ENCODE measurements at places on chromosomes 2 and 18.

- peaks cover 18% of the 10 kb centered on the region for H3K36me3 ChIP-seq
- H3K4me3 ChIP-seq: no peak overlapping the region
- H3K27me3 ChIP-seq: no peaks in the 10 kb centered on the region
- H3K4me1 ChIP-seq: peaks cover 27% of the 10 kb centered on the region
Observed at GRCh38 chr2:201203916-201204654, 21.1 kb downstream of the CASP10 start.

- H3K4me1 ChIP-seq: peaks cover 6% of the 10 kb centered on the region
- no peak overlapping the region for H3K4me3 ChIP-seq
- ATAC-seq: no peak
- H3K27ac ChIP-seq: no peak overlapping the region
Observed at GRCh38 chr18:63083020-63083531, 236.5 kb downstream of the BCL2 start.

- peaks cover 5% of the 10 kb centered on the region for H3K36me3 ChIP-seq
- ATAC-seq: no peak
- H3K27ac ChIP-seq: peak overlapping the region; percentile 53
- peaks cover 61% of the 10 kb centered on the region for H3K4me1 ChIP-seq
- H3K4me3 ChIP-seq: no peak overlapping the region
Observed at GRCh38 chr2:230972046-230972445, 23.9 kb upstream of the SPATA3 start.

DNA sequence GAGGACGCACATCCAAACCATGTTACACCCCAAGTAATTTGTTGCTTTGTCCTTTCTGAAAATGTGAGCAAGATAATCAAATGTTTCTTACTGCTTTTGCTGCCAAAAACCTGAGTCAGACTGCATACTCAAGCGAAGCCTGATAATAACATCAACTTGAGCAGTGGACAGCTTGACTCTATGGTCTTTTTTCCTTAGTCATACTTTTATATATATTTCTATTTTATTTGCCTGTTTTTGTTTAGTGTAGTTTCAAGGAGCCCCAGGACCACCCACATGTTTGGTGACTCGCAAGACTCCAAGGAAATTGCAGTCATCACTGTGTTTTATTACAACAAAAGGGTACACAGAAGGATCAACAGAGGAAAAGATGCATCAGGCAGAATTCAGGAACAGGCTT is 688.4 kb upstream of the PIK3C3 start:
- no peak overlapping the region for H3K27ac ChIP-seq
- H3K4me3 ChIP-seq: no peak overlapping the region

- H3K27me3 ChIP-seq: peaks cover 36% of the 10 kb centered on the region
- H3K4me3 ChIP-seq: no peak overlapping the region
- H3K27ac ChIP-seq: no peak overlapping the region
- H3K4me1 ChIP-seq: no peaks in the 10 kb centered on the region
Observed at GRCh38 chr2:239727182-239727775, 297.9 kb downstream of the NDUFA10 start.

GRCh38 chr2:175445281-175445680 is 263.8 kb upstream of the ATP5MC3 start:
- no peak for ATAC-seq

DNA sequence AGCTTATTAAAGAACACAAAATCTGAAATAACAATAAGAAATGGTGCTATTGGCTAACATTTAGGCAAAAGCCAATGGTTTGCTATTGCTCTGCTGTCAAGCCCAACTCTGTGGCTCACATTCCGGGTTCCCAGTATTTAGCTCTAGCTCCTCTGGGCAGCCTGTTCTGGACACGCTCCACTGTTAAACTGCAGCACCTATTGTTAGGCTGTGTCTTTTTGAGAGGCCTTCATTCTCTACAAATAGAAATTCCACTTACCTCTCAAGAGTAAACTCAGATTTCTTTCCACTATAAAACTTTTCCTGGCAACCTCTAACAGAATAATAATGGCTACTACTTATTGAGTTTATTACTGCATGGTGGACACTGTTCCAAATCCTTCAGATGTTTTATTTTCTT is 3.7 kb upstream of the KLHL14 start:
- ATAC-seq: no peak
- H3K36me3 ChIP-seq: no peaks in the 10 kb centered on the region
- no peaks in the 10 kb centered on the region for H3K27me3 ChIP-seq
- H3K4me3 ChIP-seq: no peak overlapping the region
- peaks cover 23% of the 10 kb centered on the region for H3K4me1 ChIP-seq
- H3K27ac ChIP-seq: no peak overlapping the region

DNA sequence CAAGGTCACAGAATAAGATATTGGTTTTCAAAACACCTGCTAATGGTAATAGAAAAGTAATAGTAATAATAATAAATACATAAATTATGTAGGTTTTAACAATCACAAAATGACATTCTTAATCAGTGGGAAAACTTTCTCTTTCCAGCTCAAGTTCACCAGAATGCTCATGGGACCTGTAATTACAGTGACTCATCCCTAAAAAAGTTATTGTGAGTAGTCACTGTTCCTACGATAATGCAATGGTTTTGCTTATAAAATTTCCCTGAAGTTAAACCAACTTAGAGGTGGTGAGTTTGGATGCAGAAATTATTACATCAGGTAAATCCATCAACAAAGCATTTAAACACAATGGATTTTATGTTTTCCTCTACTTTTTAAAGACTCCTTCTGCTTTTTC is 502.3 kb downstream of the PID1 start:
- H3K36me3 ChIP-seq: no peaks in the 10 kb centered on the region
- H3K4me3 ChIP-seq: no peak overlapping the region
- H3K27ac ChIP-seq: no peak overlapping the region

DNA sequence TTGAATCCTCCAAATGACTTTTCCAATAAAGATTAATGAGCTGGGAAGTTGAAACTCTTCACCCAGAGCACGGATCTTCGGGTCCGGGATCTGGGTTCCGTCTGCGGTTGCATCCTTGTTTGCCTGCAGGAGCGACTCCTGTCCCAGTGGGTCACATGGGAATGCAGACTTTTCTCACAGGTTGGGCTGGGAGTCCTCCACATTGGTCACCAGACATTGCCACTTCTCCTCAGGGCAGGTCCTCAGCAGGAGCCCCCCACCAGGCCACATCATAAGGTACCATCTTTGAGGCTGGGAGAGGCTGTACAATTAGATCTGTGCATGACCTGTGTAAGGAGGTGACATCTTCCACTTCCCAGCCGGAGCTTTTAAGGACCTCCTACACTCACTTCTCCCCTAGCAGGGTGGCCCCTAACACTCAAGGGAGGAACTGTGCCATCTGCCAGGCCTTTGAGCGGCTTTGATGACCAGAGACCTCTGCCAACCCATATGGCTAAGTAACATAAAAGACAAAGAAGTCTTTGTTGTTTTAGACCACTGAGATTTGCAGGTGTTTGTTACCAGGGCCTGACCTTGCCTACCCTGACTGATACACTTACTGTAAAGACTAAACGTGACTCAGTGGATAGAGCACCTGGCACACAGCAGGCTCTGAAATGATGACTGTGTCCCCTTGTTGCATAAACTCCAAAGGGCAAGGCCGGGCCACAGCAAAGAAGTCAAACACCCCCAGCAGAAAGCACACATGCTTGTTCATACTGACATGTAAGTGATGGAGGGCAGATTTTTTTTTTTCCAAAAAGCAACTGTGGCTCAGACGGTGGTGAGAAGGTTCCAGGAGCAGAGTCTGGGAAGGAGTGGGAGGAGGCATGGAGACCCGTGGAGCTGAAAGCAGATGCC is 7.9 kb upstream of the TEX51 start:
- no peak overlapping the region for H3K27ac ChIP-seq
- H3K4me1 ChIP-seq: peaks cover 9% of the 10 kb centered on the region
- H3K27me3 ChIP-seq: peaks cover 56% of the 10 kb centered on the region
- no peak for ATAC-seq
- no peaks in the 10 kb centered on the region for H3K36me3 ChIP-seq
- no peak overlapping the region for H3K4me3 ChIP-seq

DNA sequence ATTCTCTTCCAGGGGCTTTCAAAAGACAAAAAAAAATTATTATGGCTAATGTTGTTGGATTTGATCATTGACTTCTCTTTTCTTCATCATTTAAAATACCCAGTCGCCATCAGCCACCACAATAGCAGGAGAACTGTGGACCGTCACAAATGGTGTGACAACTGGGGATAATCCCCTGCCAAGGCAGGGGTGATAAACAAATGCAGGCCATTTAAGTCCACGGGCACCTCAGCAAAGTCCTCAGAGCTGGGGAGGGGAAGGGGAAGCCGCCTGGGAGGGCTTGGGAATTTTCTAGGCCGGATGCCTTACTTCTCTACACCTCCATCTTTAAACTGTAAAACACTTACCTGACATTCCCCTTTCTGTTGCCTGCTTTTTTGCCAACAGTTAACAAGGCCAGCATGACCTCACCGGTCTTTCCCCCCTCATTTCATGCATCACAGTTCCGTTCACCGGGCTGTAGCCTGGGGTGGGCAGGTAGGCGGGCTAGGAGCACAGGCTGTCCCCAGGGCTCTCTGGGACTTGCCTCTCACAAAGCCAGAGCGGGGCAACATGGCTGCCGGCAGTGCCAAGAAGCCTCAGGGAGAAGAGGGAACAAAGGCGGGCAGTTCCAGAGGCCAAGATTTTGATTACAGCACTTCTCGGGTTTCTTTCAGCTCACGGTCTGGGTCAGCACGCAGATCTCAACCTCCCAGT is 820.4 kb downstream of the BCL11A start:
- ATAC-seq: peak; percentile 77
- H3K36me3 ChIP-seq: no peaks in the 10 kb centered on the region
- peak overlapping the region; percentile 40 for H3K4me3 ChIP-seq
- H3K4me1 ChIP-seq: peaks cover 14% of the 10 kb centered on the region
- H3K27ac ChIP-seq: peak overlapping the region; percentile 62

- H3K36me3 ChIP-seq: peaks cover 5% of the 10 kb centered on the region
- H3K4me1 ChIP-seq: peaks cover 18% of the 10 kb centered on the region
- no peak overlapping the region for H3K4me3 ChIP-seq
- peaks cover 8% of the 10 kb centered on the region for H3K27me3 ChIP-seq
Observed at GRCh38 chr2:43027097-43027873, 199.1 kb downstream of the ZFP36L2 start.

GRCh38 chr2:36701918-36702317 is 5.4 kb downstream of the VIT start:
- no peaks in the 10 kb centered on the region for H3K36me3 ChIP-seq
- no peak overlapping the region for H3K27ac ChIP-seq
- H3K4me3 ChIP-seq: no peak overlapping the region
- peaks cover 9% of the 10 kb centered on the region for H3K27me3 ChIP-seq
- no peaks in the 10 kb centered on the region for H3K4me1 ChIP-seq
- no peak for ATAC-seq

Data from stimulated activated memory B cell treated with anti-CD40 and anti-IgM and Interleukin-4, amounts not matched to agents 10 μg/mL and 1 μg/mL and 100 μg/mL, for 72 hours (primary cell).